ENCODE measurements at places on chromosomes 12 and 14. TPM values are rescaled to one million over a fixed set of nuclear protein-coding genes. Genes with fewer than 3 reads are reported as not detected.

ASCL1 gene
- total RNA-seq, result under 0.01 TPM

ZNF891 gene
- total RNA-seq, result 4.3 TPM

OVCH1 gene
- total RNA-seq, result 2.5 TPM

DNA sequence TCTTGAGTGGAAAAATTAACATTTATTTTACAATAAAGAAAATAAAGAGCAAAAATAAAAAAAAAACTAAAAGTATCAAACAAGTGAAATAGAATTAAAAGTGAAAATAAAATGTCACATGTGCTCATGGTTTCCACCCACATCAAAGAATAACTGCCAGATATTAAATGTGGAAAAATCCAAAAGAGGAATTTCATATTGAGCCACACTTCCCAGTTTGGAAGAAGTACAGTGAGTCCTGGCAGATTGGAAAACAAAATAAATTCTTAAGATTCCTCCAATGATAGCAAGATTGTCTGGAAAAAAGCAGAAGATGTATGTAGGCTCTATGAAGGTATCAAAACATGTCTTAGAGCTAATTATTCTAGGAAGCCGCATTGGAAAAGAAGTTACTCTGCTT is 1019.5 kb downstream of the SLC6A15 start:
- DNase-seq, result no peak

GRCh38 chr14:31945074-31945613 is 132.0 kb upstream of the ARHGAP5 start:
- no peak for DNase-seq

DNA sequence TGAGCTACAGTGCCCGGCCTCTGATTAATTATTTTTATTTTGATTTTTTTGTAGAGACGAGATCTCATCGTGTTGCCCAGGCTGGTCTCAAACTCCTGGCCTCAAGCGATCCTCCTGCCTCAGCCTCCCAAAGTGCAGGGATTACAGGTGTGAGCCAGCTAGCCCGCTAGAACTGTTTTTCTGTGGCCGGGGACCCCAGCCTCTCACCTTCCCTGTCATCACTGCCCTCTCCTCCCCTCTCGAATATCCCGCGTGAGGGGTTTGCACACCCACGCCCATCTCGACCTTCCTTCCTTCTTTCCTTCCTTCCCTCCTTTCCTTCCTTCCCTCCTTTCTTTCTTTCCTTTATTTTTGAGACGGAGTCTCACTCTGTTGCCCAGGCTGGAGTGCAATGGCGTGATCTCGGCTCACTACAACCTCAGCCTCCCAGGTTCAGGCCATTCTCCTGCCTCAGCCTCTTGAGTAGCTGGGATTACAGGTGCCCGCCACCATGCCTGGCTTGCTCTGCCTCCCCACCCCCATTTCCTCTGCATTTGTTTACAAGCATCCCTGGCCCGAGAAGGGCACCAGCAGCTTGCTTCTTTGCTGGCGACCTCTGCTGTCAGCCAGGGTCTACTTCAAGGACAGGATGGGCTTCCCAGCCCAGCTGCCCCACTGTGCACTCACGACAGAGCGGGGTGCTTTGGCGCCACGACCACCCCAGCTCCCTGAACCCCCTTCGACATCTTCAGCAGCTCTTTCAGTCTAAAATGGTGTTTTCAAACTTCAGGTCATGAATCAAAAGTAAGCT is 4.3 kb upstream of the TRAF3 start:
- no peak for DNase-seq
